Fibroblast of skin of scalp (primary cell): ENCODE measurements at places on chromosomes 2 and 18.
A peak's percentile ranks its signal among the peaks of the same experiment; 100 is the strongest.

- DNase-seq = no peak
These were observed 65.3 kb downstream of the MIB1 start for GRCh38 chr18:21805771-21806366.

DNA sequence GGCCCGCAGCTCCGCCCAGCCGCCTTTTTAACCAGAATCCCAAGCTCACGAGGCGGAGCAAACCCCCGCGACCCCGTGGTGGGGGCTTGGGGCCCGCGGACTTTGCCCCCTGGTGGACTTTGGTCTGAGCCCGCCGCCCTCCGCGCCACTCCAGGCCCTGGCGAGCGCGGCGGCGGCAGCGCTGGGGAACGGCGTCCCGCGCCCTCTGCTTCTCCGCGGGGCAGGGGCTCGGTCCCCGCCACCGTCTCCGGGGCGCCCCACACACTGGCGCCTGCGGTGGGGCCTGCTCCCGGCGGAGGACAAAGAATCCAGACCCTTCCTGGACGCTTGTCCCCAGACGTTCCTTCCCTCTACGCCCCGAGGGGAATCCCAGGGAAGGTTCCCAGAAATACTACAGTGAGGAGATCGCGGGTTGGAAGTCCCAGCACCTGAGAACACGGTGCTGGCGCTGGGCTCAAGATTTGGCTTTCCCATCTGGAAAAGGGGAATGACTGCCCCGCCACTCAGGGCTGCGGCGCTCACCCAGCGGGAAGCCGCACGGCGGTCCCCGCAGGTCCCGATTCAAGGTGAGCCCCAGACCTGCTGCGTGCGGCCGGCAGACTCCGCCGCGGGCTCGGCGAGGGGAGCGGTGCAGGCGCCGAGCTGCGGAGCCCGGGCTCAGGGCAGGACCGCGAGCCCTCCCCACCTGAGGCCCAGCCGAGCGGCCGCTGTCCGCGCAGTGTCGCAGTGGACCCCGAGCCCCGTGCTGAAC, at the start of gene HAAO:
Gene HAAO (minus strand): TSS at position 1 of the 751 bp plus-strand sequence. CDS start 47 bp downstream, outside the sequence.
- DNase-seq = no peak

GRCh38 chr18:61833387-61833786, 59.4 kb downstream of the RNF152 start:
- peak; percentile 79 for DNase-seq

GRCh38 chr2:220226076-220226475, 598.6 kb downstream of the SLC4A3 start:
- no peak for DNase-seq

DNA sequence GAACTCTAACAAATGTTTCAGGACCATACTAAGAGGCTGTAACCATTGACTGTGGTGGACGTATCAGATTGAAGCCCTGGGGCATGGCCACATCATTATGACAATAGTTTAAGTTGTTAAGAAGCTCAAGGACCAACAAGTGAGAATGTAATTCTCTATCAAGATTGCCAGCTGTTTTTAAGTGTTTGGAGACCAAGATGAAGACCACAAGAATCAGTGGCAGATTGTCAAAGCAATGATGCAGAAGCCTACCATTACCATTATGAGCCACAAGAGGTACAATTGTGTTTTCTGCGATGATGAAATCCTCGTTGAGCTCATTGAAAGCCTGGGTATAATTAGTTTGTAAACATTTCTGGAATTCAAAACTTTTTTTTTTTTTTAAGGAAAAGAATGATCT, 261.1 kb upstream of the ZEB2 start:
- peak; percentile 44 for DNase-seq

GRCh38 chr2:127567351-127567854, 31.9 kb downstream of the MYO7B start:
- no peak for DNase-seq

GRCh38 chr2:235842941-235843340, 325.2 kb downstream of the GBX2 start:
- no peak for DNase-seq

GRCh38 chr2:142865924-142866323, 11.5 kb upstream of the KYNU start:
- DNase-seq = no peak

- no peak for DNase-seq
These were observed 116.7 kb upstream of the AGAP1 start for GRCh38 chr2:235377176-235377575.

- no peak for DNase-seq
These were observed 2.0 kb downstream of the C2orf72 start for GRCh38 chr2:231039294-231039664.

DNA sequence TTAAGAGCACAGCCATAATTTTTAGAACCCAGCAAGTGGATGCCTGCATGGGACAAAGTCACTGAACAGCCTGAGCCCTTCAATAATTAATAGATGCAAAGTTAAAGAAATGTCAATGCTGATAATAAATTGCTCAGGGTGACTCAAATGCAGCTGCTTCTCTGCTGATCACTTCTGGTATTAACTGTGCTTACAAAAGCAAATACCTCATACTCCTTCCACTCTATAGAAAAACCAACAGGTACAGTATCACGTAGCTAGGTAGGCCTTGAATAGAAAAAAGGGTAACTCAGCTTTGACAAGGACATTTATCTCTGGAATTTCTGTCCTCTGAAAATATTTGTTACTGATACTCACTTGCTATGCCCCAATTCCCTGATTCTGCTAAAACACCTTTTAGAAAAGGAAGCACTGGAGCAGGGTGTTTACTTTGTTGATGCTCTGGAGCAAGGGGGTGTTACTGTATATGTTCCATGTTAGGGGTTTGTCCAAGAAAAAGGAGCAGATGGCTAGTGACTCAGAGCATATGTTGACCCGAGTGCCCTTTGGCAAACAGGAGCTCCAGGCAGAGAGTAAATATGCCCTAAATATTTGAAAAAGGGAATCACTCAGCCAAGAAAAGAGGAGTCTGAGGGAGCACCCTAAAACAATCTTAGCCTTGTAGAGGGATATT, 59.1 kb upstream of the RTN4 start:
- DNase-seq = peak; percentile 41

DNA sequence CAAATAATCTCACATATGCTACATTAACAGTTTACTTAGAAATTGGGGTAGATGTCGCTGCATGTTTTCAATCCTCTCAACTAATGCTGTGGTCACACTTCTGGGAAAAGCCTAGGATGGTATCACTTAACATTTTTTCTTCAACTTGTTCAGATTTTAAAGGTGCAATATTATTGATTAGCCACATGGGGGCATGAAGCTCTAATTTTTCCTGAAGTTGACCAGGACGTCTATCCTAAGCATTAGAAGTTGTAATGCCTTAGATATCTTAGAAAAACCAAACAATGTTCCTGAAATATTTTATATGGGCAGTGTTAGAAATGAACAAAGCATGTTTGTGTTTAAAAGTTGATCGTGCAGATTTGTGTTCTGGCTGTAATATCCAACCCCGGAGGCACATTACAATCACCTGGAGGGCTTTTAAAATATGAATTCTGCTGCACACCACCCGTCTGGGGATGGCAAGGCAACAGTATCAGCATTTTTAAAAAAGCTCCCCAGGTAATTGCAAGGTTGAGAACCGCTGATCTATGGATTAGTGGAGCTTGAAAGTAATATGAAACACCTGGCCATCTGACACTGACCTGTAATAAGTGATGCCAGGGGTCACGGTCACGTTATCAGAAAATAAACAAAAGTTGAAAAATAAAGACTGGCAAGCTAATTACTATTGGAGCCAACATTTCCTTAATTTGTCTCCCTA, 100.5 kb upstream of the LMAN1 start:
- DNase-seq = peak; percentile 72

- no peak for DNase-seq
These were observed 78.1 kb downstream of the ASAP2 start for GRCh38 chr2:9284521-9285297.

DNA sequence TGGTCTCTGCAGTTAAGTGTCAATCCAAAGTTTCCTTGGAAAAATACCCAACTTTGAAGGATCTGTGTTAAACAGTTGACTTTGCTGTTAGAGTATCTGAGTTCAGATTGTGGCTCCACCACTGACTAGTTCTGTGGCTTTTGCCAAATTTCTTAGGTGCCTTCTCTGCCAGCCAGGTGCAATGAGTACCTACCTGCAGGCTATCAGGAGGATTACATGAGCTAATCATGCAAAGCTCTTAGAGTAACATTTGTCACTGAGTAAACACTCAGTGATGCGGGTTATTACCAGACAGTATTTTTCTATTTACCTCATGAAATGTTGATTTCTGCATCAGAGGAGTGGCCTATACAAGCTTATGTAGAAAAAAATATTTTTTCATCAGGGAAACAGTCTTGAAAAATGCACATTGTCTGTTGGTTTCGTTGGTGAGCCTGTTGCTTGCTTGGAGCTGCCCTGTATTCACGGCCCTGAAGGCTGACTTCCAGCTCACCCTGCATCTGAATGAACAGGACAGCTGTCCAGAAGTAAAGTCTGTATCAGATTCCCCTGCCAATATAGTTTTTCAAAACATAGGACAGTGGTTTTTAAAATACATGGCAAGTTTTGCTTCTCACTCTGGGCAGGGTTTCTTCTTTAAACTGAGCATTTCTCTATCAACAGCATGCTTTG, 235.1 kb downstream of the CDCA7 start:
- no peak for DNase-seq

- no peak for DNase-seq
These were observed 5.3 kb downstream of the PTGR3 start for GRCh38 chr18:75203416-75204268.

DNA sequence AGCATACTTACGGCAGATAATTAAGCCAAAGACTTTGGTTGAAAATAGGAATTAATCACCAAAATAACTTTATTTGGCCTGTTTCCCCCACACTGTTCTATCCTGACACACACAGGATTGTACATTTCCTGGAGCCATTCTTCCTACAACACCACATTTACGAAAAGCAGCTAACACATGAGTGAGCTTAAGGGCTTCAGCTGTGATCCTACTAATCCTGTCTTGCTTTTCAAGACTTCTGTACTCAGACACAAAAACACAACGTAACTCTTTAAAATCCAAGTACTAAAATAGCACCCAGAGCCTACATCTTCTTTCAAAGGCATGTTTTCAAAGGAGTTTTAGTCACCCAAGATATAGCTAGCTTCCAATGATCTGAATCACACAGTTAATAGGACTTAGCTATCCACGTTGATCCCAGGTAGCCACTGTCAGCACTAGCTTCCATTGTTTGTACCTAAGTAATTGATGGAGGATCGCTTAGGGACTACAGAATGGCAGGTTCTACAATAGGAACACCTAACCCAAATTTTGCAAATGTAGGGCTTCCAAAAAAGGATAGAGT, 42.8 kb upstream of the TTC39C start:
- DNase-seq = no peak
